Activated T-cell treated with anti-CD3 and anti-CD28 coated beads, Interleukin-2, amount 50 U/mL, for 72 hours (primary cell): ENCODE measurements at places on chromosomes 11 and 22.

GRCh38 chr11:22798901-22799300 is 30.7 kb downstream of the SVIP start:
- DNase-seq: no peak
- H3K27me3 ChIP-seq: no peaks in the 10 kb centered on the region
- no peak overlapping the region for H3K27ac ChIP-seq
- H3K4me3 ChIP-seq: no peak overlapping the region

DNA sequence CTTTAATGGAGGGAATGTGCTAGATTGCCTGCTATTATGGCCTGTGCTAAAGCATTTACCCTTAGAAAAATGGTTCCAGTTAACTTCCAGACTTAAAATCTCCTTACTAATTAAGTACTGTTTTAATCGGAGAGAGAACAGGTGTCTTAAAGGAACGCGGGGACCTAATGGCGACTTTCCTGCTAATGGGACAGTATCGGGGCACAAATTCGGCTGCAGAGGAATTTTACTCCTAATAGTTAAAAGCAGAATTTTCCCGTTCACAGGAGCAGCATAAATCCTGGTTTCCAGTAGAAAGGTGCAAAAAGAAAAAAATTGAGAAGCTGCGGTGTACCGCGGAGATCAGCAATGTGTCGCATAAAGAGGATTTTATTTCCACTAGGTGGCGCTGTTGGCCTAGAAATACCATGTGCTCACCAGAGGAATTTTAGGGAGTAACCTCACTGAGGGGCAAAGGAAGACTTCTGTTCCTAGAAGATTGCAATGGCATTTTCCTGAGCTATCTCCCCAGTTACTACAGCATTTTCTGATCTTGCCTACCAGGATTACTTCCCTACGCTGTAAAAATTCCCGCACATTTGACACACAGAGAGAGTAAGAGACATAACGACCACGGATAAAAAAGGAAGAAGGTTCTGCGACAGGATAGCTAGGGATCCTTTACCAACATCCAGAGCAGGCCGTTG is 44.5 kb downstream of the ZNF280B start:
- no peaks in the 10 kb centered on the region for H3K4me1 ChIP-seq
- peaks cover 10% of the 10 kb centered on the region for H3K36me3 ChIP-seq
- peaks cover 44% of the 10 kb centered on the region for H3K27me3 ChIP-seq
- no peak overlapping the region for H3K27ac ChIP-seq

- no peaks in the 10 kb centered on the region for H3K4me1 ChIP-seq
- H3K27ac ChIP-seq: no peak overlapping the region
- H3K36me3 ChIP-seq: no peaks in the 10 kb centered on the region
- no peaks in the 10 kb centered on the region for H3K27me3 ChIP-seq
Measured at GRCh38 chr11:71188073-71188472, 64.3 kb downstream of the SHANK2 start.

GRCh38 chr11:94603587-94603986 is 36.4 kb downstream of the PIWIL4 start:
- no peaks in the 10 kb centered on the region for H3K36me3 ChIP-seq
- H3K4me3 ChIP-seq: no peak overlapping the region
- no peaks in the 10 kb centered on the region for H3K27me3 ChIP-seq
- H3K4me1 ChIP-seq: no peaks in the 10 kb centered on the region

DNA sequence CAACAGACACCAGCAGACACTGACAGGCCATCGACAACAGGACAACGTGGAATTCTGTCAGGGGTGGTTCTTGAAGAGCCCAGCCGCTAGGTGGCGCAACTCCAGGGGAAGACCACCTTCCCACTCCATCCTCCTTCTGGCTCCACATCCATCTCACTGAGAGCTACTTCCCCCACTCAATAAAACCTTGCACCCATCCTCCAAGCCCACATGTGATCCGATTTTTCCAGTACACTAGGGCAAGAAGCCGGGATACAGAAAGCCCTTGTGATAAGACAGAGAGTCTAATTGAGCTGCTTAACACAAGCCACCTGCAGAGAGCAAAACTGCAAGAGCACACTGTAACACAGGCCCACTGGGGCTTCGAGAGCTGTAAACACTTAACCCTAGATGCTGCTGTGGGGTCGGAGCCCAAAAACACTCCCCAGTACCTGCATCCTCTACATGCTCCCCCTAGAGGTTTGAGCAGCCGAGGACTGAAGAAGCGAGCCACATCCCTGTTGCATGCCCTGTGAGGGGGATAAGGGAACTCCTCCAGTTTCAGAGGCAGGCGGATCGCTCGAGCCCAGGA is 11.5 kb upstream of the RAB39A start:
- no peaks in the 10 kb centered on the region for H3K4me1 ChIP-seq
- H3K27ac ChIP-seq: no peak overlapping the region
- DNase-seq: peak; percentile 22
- no peaks in the 10 kb centered on the region for H3K36me3 ChIP-seq
- H3K27me3 ChIP-seq: no peaks in the 10 kb centered on the region

GRCh38 chr11:37449146-37449545 is 851.1 kb upstream of the RAG2 start:
- H3K4me3 ChIP-seq: no peak overlapping the region
- no peak overlapping the region for H3K27ac ChIP-seq
- no peaks in the 10 kb centered on the region for H3K4me1 ChIP-seq
- no peak for DNase-seq

GRCh38 chr11:10751581-10751940 is 515 bp downstream of the CTR9 start:
- DNase-seq: no peak
- H3K4me1 ChIP-seq: peaks cover 29% of the 10 kb centered on the region
- H3K36me3 ChIP-seq: peaks cover 8% of the 10 kb centered on the region
- H3K4me3 ChIP-seq: peak overlapping the region; percentile 97
- no peaks in the 10 kb centered on the region for H3K27me3 ChIP-seq

- H3K4me1 ChIP-seq: no peaks in the 10 kb centered on the region
- no peak overlapping the region for H3K4me3 ChIP-seq
- no peaks in the 10 kb centered on the region for H3K27me3 ChIP-seq
- H3K36me3 ChIP-seq: peaks cover 7% of the 10 kb centered on the region
Measured at GRCh38 chr11:1422481-1422880, 32.7 kb downstream of the BRSK2 start.

GRCh38 chr11:59962107-59962482 is 1.7 kb upstream of the OOSP4A start:
- DNase-seq: no peak
- no peak overlapping the region for H3K4me3 ChIP-seq
- H3K27ac ChIP-seq: no peak overlapping the region
- H3K4me1 ChIP-seq: no peaks in the 10 kb centered on the region
- H3K27me3 ChIP-seq: no peaks in the 10 kb centered on the region

GRCh38 chr11:68835328-68835727 is 6.4 kb downstream of the CPT1A start:
- DNase-seq: no peak
- no peak overlapping the region for H3K27ac ChIP-seq
- H3K4me3 ChIP-seq: no peak overlapping the region

DNA sequence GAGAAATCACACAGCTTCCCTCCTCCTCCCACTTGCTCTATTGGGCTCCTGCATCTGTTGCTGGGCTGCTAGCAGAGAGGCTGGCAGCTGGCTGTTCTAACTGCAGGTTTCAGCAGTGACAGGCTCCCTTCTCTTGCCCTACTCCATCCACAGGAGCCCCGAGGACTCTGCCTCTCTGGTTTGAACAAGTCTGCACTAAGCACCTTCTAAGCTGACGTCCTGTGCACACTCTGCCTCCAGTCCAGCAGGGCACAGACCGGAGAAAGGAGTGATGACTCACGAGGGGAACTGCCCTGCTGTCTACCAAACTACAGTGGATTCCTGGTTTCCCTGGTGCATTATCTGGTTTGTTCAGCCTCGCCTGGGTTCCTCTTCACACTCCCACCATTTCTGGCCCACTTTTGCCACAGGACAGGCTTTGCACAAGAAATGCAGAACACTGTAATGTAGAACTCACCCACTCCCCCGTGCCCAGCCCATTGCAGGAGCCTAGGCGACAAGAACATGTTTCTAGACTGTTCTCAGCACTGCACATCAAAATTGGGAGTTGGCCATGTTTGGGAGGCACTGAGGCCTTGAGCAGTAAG is 26.0 kb downstream of the IL10RA start:
- H3K27ac ChIP-seq: peak overlapping the region; percentile 10
- DNase-seq: no peak
- peak overlapping the region; percentile 34 for H3K4me3 ChIP-seq
- H3K36me3 ChIP-seq: peaks cover 11% of the 10 kb centered on the region

DNA sequence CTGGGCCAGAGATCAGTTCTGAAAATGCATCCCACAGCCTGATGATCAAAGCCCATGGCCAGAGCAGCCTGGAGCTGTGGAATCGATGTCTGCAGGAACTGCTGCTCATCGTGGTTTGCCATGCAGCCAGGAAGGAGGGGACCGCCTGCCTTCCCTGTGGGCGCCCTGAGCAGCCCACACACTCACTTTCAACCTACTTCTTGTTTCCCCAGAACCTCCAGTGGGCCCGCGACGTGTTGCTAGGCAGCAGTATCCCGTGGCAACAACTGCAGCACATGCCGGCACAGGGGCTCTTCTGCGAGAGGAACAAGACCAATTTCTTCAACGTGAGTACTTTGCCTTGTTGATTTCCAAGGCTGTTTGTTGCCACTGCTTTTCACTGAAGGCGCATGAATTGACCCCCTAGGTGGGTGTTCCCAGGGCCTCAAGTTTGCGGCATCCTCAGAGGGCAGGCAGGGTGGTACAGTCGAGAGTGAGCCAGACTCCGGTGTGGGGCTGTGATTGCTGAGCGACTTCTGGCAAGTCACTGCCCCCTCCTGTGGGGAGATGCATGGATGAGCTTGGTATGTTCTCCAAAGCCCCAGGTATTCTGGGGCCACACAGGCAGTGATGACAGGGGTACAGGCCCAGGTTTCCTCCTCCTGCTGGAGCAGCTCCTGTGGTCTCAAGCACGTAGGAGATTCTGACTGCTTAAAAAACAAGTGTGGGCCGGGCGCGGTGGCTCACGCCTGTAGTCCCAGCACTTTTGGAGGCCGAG is 47.0 kb upstream of the SUSD2 start:
- no peak overlapping the region for H3K4me3 ChIP-seq
- peaks cover 3% of the 10 kb centered on the region for H3K36me3 ChIP-seq
- no peaks in the 10 kb centered on the region for H3K27me3 ChIP-seq
- peaks cover 31% of the 10 kb centered on the region for H3K4me1 ChIP-seq
- H3K27ac ChIP-seq: no peak overlapping the region

DNA sequence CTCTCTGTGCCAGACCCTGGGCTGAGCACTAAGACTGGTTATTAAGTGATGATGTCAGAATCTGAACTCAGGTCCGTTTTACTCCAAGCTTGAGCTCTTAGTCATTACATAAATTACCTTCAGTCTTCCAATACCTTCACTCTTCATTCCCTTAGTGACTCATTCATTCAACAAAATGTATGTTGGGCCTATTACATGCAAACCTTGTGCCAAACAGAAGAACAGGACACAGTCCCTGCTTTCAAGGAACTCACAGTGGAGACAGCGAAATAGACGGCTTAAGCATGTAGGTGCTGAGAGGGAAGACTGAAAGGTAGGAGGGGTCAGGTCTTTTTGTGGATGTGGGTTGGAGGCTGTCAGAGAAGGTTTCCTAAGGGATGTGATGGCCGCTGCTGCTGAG is 3.3 kb downstream of the KCTD14 start:
- no peak for DNase-seq
- H3K27me3 ChIP-seq: peaks cover 16% of the 10 kb centered on the region
- peaks cover 8% of the 10 kb centered on the region for H3K4me1 ChIP-seq
- no peak overlapping the region for H3K4me3 ChIP-seq
- no peaks in the 10 kb centered on the region for H3K36me3 ChIP-seq

- H3K36me3 ChIP-seq: no peaks in the 10 kb centered on the region
- no peak overlapping the region for H3K4me3 ChIP-seq
- no peaks in the 10 kb centered on the region for H3K27me3 ChIP-seq
Measured at GRCh38 chr11:42410251-42410955, 901.4 kb upstream of the API5 start.

DNA sequence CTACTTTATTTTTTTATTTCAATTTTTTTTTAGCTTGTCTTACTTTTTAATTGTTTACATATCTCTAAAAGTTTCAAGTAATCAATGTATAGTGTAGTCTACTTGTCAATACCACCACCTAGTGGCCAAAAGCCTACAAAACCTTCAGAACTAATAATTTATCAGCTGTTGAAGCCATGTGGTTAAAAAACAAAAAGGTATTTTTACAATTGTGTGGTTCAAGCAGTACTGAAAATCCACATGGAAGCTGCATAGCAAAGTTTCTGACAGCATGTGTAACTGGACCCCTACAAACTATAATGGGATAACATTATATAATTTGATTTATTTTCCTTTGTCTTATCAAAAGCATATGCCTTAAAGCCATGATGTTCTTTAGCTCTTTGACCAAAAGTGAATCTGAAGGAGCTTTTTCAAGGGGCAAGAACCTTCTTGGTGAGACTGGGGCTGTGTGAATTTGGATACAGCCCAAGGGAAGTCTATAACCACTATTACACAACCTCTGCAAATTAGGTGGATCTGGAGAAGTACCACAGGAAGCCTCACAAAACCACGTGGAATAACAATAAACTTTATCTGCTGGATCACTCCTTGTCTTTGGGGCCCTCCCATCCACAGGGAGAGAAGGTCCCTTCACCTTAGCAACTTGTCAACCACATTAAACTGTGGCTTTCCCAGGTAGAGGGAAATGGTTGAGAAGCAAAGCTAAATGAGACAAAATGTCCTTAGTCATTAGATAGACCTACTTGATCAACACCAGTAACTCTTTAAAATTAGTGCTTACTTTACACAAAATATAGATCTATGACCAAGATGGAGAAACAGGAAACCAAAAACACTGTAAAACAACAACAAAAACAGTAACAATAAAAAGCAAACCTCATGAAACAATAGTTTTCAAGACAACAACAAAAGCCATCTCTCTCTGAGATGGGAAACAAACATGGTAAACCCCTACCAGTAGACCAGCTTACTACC is 9.9 kb downstream of the NARS2 start:
- peaks cover 49% of the 10 kb centered on the region for H3K4me1 ChIP-seq
- H3K36me3 ChIP-seq: no peaks in the 10 kb centered on the region

- no peaks in the 10 kb centered on the region for H3K4me1 ChIP-seq
- no peak for DNase-seq
- no peak overlapping the region for H3K4me3 ChIP-seq
- H3K36me3 ChIP-seq: no peaks in the 10 kb centered on the region
Measured at GRCh38 chr11:37978647-37979046, 1380.6 kb upstream of the RAG2 start.

GRCh38 chr11:10857459-10857708 is 469 bp downstream of the ZBED5 start:
- H3K27me3 ChIP-seq: no peaks in the 10 kb centered on the region
- DNase-seq: no peak
- H3K4me3 ChIP-seq: peak overlapping the region; percentile 94

- DNase-seq: no peak
- H3K27me3 ChIP-seq: no peaks in the 10 kb centered on the region
- no peaks in the 10 kb centered on the region for H3K4me1 ChIP-seq
Measured at GRCh38 chr11:124633355-124633754, 10.7 kb downstream of the TBRG1 start.

DNA sequence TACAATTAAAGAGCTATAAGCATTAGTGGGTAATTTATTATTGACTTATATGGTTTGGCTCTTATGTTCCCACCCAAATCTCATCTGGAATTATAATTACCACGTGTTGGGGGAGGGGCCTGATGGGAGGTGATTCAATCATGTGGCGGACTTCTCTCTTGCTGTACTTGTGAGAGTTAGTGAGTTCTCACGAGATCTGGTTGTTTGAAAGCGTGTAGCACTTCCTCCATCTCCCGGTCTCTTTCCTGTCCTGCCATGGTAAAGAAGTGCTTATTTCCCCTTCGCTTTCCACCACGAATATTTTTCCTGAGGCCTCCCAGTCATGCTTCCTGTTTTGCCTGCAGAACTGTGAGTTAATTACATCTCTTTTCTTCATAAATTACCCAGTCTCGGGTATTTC is 28.1 kb upstream of the CHORDC1 start:
- no peaks in the 10 kb centered on the region for H3K36me3 ChIP-seq
- no peak for DNase-seq
- H3K4me1 ChIP-seq: peaks cover 5% of the 10 kb centered on the region
- peak overlapping the region; percentile 89 for H3K4me3 ChIP-seq
- H3K27ac ChIP-seq: peak overlapping the region; percentile 89
- H3K27me3 ChIP-seq: no peaks in the 10 kb centered on the region
